ENCODE measurements at places on chromosomes 2 and 18.

GRCh38 chr2:55168221-55169154 lies 63.6 kb downstream of the CLHC1 start:
- no peak for DNase-seq

GRCh38 chr18:28777756-28778155 lies 600.8 kb upstream of the CDH2 start:
- DNase-seq = no peak

GRCh38 chr18:65768120-65768778 lies 17.4 kb downstream of the CDH7 start:
- no peak for DNase-seq

GRCh38 chr18:54466248-54467005 lies 108.7 kb downstream of the C18orf54 start:
- DNase-seq = no peak

- DNase-seq = no peak
Observed at GRCh38 chr18:76446321-76447257, 48.5 kb downstream of the ZNF516 start.

GRCh38 chr18:3323900-3324299 lies 62.0 kb downstream of the MYL12B start:
- no peak for DNase-seq

DNA sequence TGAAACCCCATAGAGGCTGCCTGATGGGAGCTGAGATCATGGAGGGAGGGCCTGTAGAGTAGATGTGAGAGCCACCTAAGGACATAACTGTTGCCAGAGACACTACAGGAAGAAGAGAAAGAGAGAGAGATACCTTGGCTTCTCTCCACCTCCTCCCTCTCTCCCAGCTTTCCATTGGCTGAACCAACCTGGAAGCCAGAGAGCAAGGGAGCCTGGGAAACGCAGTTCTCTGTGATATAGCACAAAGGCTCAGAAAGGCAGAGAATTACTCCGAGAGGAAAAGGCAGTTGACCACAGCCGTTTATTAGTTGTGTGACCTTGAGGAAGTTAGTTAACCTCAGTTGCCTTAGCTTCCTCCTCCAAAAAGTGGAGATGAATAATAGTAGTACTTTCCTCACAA lies 37.7 kb upstream of the MAT2A start:
- no peak for DNase-seq

- no peak for DNase-seq
Observed at GRCh38 chr18:54717673-54718407, 110.4 kb upstream of the RAB27B start.

GRCh38 chr2:134234535-134234934 lies 19.3 kb upstream of the MGAT5 start:
- DNase-seq = no peak

- peak; percentile 15 for DNase-seq
Observed at GRCh38 chr2:72859831-72860262, 27.4 kb upstream of the SPR start.

DNA sequence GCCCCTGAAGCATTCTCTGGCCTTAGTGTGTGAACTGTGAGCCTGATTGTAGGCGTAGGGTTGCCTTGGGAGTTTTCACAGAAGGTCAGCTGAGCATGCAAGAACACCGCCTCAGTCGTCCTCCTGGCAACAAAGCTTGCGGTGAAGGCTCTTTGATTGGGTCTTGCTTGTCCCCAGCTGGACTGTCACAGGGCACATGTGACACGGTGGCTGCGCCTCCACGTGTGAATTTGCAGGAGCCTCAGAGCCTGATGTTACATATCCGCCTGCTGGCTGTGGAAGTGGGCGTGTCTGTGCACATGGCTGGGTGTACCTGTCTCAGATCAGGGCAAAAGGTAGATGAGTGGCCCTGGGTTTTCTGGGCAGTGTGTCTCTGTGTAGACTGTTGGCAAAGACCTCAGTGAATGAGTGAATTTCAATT lies 228.7 kb downstream of the HAUS1 start:
- DNase-seq = no peak

GRCh38 chr2:5868931-5869330 lies 176.7 kb downstream of the SOX11 start:
- DNase-seq = no peak

DNA sequence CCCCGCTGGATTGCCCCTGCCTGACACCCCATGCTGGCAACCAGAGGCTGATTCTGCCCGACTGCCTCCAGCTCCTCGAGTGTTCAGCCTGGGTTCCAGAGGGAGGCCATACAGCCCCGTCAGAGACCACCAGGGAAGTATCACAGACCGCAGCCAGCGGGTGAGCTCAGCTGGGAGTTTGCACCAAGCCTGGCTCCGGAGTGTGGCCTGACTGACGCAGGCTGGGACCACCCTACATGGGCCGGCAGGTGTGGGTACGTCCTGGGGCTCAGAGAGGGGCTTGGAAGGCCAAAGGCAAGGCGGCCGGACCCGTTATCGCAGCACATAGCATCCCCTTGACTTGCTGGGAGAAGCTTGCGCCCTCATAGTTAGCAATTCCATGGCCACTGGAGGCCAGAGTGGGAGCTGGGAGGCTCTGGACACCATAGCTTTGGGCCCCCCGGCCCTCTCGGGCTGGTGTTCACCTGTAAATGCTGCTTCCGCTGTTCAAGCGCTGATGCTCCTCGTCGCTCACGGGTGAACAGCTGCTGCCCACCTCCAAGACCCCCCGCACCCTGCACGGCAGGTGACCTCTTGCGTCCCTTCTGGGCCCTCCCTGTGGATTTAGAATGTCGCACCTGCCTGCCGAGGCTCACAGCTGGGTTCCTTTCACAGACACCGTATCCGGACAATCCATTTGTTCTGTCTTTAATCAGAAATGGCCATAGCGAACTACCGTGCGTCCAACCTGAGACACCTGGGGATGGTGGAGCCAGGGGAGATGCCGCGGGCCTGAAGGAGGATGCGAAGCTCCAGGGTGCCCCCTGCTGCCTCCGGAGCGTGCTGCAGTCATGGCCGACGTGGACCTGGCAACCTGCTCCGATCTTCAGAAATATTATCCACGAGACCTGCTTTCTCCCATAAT lies 31.2 kb upstream of the SLC66A3 start:
- DNase-seq = no peak

DNA sequence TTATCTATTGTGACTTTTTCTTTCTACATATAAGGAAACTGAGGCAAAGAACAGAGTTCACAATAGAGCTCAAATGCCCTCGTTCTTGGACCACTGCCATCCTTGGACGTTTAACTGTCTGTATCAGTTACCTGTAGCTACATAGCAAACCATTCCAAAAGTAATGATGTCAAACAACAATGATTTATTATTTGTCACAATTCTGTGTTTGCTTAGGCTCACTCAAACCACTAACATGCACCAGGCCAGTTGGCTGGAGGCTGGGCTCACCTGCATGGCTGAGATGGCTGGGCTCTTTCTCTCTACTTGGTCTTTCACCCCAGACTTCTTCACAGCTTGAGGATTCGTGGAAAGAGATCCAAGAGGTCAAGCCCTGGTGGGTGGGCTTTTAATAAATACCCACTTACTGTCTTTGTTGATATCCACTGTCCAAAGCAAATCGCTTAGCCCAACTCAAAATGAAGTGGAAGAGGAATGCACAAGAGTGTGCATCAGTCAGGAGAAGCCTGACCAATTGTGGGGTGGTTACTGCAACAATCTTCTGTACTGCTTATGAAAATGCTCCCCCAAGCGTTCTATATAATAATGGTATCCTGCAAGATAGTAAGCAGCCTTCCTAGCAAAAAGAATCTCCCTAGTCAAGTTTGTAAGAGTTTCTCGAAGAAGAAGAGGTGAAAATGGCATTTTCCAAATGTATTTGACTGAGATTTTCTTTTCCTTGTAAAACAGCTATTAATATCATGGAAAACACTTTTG lies 163.5 kb upstream of the NT5C1B start:
- no peak for DNase-seq

DNA sequence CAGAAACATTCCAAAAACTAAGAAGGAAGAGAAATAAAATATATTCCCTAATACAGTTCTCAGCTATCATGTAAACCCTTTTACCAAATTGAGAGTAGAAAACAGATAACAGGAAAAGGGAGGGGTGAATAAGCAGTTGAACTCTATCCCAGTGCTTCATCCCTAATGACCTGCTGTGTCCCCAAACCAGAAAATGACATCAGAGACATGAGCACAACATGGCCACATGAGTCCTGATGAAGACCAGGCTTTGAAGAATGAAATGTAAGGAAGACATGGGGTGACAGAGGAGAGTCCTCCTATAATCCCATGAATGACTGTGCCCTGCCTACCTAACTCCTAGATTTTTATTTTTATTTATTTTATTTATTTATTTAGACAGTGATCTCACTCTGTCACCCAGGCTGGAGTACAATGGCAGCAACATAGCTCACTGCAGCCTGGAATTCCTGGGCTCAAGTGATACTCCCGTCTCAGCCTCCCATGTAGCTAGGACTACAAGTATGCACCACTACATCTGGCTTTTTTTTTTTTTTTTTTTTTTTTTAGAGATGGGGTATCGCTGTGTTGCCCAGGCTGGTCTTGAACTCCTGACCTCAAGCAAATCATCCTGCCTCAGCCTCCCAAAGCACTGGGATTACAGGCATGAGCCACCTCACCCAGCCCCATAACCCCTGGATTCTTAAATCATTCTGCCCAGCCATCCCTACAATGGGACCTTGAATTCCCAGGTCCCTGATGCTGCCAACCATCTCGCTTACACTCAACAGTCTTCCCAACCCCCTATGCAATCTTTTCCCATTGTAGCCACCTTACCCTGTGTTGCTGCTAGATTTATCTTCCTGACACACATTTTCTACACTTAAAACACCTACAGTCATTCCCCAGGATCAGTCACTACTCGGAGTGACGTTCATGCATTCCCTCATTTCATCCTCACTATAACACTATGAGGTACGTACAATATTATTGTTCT lies 64.5 kb downstream of the ANKRD44 start:
- DNase-seq = no peak

DNA sequence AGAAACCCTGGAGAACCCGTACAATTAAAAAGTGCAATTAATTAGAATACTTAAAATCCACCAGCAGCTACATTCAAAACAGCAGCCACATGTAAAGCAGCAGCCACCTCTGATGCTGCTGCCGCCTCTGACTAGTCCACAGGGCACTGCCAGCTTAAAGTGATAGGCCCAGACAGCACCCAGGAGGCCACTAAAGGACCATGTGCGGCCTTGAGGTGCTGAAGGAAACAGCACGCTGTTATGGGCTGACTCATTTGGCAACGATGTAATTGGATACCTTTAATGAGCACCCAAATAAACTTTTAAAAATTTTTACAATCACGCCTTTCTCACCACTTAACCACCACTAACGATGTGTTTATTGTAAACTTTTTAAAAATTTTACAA lies 209.3 kb upstream of the NCKAP5 start:
- DNase-seq = no peak

DNA sequence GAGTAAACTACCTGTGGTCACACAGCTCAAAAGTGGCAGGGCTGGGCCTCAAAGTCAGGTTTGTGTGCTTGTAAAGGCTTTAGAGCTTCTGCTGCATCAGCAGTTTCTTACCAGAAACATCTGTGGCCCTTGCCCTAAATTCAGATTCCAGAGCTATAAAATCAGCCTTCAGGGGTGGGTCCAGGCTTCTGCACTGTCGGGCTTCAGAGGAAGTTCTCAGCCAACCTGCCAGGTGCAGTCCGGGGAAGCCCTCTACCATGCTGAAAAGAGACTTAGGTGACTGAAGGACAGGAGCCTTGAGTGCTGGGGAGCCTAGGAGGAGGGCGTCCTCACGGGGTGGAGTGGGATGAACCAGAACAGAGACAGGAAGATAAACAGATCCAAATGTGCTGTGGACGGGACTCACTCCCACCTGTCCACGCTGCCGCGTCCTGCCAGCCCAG lies 69.9 kb upstream of the HS6ST1 start:
- DNase-seq = no peak

- DNase-seq = no peak
Observed at GRCh38 chr2:231110551-231110950, 14.3 kb downstream of the HTR2B start.

- DNase-seq = no peak
Observed at GRCh38 chr2:120761164-120761861, 25.6 kb downstream of the GLI2 start.

DNA sequence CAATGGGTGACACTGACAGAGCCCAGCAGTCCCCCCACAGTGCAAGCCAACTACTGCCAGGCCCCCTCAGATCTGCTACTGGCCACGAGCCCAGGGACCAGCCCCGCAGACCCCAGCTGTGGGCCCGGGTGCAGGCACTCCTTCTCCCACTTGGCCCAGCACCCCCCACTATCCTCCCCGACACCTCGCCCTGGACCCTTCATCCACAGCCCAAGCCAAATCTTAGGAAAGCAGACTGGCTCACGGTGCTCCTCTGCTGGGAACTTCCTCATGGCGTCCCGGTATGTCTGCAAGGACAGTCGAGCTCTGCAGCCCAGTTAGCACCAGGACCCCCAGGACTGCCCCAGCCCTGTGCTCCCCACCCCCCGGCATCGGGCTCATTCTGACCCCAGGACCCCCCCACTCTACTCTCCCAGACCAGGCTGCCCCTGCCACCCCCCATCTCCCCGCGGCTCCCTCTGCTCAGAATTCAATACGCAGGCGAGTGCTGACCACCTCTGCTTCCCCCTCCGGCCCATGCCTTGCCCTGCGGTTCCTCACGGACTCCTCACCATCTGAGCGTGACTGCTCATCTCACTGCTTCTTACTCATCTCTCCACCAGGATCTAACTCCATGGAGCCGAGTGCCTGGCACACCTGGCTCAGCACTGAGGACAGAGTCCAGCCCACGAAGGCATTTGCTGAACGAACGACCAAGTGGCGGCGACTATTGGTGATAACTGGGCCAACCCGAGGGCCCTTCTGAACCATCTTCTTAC lies 85.7 kb downstream of the PXDN start:
- no peak for DNase-seq

GRCh38 chr2:173300458-173300857 lies 54.2 kb upstream of the CDCA7 start:
- no peak for DNase-seq

DNA sequence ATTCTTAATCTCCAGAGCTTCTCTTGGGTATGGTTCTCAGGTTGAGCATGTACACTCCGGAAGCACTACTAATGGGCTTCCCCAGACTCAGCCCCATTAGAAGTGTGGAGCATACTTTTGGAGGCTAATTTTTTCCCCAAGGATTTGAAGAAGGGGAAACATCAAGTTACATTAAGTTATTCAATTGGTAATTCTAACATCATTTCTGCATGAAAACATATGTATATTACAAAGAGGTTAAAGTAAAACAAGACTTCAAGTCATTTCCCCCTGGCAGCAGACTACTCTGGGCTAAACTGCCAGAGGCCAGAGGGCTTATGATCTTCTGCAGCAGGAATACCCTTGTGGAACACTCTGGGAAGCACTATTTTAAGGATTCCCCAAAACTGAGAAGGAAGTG lies 227.7 kb upstream of the STK17B start:
- no peak for DNase-seq

Data from stimulated activated CD4-positive, alpha-beta T cell treated with anti-CD3 and anti-CD28 coated beads, Interleukin-1b, Interleukin-23, amount 100 ng/mL, for 1 hour (primary cell).